ENCODE measurements at places on chromosomes 1 and 21. TPM values are rescaled to one million over a fixed set of nuclear protein-coding genes. Genes with fewer than 3 reads are reported as not detected.

The CRYBG2 gene
- 1.1 TPM for total RNA-seq

The SLC37A1 gene
- 23.0 TPM for total RNA-seq

The HPDL gene
- 39.8 TPM for total RNA-seq

The BRDT gene
- total RNA-seq, result not detected

The CTSE gene
- not detected for total RNA-seq

The PIGV gene
- 15.2 TPM for total RNA-seq

The DIO1 gene
- total RNA-seq, result not detected

The CFAP141 gene
- not detected for total RNA-seq

The TLR5 gene
- 0.09 TPM for total RNA-seq

DNA sequence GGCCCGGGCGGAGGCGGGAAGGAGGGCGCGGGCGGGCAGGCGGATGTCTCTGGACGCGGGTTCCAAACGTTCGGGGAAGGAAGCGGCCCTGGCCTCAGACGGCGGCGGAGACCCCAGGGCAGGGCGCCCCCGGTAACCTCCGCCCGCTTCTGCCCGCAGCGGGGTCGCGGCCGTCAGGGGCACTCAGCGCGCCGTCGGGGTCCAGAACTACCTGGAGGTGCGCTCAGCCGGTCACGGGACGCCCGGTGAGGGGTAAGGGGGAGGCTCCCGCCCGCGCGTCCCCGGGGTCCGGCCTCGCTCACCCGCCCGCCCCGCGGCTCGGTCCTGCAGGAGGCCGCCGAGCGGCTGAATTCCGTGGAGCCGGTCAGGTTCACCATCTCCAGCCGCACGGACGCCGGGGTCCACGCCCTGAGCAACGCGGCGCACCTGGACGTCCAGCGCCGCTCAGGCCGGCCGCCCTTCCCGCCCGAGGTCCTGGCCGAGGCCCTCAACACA, 406 bp downstream of the PUSL1 start:
- DNase-seq, result no peak

DNA sequence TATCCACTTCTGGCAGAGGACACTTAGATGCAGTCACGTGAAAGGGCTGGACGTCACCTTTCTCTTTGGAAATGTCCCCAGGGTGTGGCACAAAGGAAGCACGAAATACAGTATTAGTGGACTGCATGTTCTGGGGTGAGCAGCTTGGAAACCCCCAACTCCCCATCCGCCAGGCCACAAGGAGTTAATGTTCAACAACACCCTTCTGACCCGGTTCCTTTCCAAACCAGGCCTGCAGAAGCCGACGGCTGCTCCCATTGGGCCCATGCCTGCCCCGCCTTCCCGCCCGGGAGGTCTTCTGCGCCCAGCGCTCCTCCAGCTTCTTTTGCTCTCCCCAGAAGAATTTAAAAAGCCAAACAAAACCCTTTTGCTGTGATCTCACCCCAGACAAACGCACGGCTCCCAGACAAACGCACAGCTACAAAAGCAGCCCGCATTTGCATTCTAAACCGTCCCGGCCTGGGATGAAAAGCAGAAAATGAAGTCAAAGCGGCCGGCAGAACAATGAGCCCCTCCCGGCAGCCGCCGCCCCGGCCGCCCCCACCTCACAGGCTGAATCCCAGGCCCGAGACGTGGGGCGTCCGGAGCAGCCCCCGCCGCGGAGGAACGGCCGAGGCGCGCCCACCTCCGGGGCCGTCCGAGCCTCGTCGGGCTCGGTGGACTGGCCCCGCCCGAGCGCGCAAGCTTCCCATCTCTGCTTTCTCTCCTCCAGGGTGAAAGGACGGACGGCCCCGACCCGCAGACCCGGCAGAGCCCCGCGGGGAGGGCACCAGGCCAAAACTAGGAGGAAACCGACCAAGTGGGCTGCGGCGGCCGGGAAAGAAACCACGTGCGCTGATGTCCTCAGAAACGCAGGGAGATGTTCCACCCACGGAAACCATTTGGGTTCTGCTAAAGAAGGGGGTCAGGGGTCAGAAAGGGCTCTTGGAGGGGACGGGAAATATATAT, 101.9 kb downstream of the PLPP3 start:
- no peak for DNase-seq

GRCh38 chr1:227741166-227741870, 6.1 kb downstream of the SNAP47 start:
- DNase-seq, result no peak

DNA sequence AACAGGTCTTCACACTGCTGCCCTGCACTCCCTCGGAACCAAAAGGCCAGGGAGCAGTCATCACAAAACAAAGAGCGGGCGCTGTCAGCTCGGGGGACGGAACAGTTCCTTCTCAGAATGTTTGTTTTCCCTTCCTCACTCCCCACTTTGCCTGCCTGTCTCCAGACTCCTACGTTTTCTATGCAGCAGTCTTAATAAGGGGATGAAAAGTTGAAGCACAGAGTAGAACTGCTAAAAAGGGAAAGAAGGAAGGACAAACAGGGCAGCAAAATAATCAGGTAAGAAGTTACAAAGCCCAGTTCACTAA, 738 bp upstream of the GPR161 start:
- no peak for DNase-seq

DNA sequence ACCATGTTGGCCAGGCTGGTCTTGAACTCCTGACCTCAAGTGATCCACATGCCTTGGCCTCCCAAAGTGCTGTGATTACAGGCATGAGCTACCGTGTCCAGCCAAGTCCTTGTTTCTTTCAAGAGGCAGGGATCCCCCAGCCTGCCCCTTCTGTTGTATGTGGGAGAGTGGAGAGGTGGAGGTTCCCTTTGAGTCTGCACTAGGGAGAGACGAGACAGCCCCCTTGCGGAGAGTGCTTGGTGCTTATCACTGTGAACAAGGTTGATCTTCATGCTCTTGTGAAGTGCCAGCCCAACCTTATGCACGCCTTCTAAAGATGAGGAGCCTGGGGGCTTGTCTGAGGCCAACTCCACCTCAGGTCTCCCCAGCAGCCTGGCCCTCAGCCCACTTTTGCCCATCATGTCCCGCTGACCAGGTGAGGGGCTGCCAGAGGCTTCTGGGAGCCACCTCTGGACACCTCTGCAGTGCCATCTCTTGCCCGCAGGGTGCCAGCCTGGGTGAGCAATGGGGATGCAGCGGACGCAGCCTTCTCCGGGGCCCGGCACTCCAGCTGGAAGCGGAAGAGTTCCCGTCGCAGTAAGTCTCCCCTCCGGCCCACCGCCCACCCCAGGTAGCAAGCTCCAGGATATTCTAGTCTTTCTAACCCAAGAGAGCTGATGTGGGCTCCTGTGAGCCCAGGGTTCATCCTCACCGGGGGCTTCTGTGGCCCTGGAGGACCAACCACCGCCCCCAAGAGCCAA, 62.3 kb downstream of the ARHGEF10L start:
- DNase-seq, result no peak

GRCh38 chr21:33115631-33116510, 45.9 kb downstream of the OLIG1 start:
- no peak for DNase-seq

DNA sequence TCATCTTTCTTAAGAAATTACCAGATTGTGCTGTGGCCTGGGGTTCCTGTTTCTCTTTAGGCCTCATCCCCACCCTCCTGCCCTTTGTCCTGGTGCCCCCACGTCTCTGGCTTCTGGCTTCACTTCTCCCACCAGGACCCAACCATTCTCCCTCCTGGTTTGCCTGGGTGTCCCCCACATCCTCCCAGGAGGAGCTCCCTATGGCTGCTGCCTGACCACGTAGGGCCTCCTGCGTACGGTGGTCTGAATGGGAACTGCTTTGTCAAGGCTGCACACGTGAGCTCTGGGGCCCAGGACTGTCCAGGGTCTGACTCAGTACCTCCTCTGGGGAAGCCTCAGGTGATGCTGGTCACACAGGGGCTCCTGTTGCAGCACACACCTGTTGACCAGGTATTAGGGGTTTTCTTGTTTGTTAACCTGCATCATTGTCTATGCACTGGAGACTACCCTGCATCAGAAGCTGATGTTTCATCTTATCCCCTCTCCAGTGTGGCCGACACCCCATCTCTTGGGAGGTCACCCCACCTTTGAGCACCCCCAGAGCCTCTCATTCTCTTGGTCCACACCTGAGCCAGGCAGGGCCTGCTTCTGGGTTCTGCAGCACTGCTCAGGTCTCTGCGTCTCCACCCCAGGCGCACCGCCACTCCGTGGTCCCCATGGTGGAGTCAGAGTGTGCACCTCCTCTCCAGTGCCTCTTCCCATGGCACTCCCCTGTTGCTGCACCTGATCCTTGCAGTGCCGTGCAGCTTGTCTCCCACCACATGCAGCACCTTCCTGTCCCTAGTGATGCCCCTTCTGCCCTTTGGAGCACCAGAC, 65.8 kb downstream of the S100B start:
- DNase-seq, result no peak

GRCh38 chr1:243280571-243281129, 24.8 kb downstream of the SDCCAG8 start:
- no peak for DNase-seq

DNA sequence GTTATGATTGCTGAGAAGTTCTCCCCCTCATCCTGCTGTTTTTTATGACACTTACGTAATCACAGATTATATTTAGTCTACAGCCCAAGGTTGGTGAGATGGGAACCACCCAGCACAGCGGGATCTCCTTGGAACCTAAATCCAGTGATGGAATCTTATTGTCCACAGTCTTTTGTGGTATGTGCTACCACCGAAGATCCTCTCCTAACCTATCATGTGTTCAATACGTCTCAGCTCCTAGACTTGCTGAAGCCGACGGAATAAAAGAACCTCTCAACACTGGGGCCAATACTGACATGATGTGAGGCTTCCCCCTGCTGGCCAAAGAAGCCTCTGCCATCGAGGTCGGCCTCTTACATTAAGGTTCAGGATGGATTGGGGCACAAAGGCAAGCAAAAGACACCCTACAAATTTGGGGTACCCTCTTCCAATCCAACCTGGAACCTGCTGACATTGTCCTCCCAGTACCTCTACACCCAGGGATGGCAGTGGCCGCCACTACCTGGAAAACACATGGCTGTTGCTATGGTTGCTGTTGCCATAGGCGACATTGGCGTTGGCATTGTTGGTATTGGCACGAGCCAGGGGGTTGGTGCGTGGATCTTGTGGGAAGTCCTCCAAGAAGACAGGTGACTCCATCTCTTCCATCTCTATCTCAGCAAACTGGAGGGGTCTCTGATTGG, 19.4 kb upstream of the KIF21B start:
- peak; percentile 91 for DNase-seq

- DNase-seq, result no peak
Measured at GRCh38 chr1:231883382-231883781, 256.8 kb downstream of the DISC1 start.

DNA sequence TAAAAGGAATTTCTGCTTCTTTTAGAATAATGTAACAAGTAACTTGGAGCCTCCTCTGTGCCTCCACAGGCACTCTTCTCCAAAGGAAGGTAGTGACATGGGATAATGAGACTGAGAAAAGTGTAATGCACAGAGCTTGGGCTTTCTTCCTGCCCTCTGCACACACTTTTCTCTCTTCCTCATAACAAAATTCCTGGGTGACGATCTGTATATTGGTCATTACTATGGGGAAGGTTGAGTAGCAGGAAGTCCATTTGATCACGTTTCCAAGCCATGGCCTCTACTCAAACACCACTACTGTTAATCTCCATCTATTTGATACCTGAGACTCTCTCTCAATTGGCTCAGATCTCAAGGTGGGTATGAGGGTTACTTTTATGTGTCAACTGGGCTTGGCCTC, 113.9 kb downstream of the GRIK1 start:
- no peak for DNase-seq

DNA sequence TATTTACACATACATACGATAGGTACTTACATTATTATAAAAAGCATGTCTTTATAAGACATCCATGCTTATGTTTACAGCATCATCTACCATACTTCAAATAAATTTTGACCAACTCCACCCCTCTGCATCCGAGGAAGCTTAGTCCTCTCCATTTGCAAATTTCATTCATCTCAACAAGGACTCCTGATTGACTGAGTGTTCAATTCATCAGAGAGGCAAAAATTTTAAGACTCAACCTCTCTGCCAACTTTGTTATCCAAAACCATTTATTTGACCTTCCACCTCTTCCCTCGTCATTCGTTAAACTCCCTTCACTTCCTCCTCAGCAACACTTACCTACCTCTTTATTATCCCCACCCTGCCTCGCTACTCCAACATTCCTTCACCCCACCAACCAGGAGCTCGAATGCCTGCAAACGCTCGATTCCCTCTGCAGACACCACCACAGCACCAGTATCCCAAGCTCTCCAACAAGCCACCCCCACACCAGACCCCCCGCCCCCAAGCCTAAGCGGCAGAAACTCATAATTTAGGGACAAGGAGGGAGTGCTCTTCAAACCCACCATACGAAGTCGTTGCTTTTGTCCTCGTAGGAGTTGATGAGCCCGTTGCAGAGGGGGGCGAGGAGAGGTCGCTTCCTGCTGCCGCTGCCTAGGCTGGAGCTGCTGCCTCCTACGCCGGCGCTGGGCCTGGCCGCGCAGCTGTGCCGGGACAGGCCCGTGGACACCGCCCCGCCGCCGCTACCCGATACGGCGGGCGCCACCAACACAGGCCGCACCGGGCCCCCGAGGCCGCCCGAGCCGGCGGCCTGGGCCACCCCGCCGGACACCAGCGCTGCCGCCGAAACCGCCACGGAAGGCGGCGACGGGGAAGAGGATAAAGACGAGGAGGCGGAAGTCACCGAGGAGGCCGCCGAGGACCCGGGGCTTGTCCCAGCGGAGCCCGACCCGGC, 803 bp downstream of the COP1 start:
- DNase-seq, result no peak

DNA sequence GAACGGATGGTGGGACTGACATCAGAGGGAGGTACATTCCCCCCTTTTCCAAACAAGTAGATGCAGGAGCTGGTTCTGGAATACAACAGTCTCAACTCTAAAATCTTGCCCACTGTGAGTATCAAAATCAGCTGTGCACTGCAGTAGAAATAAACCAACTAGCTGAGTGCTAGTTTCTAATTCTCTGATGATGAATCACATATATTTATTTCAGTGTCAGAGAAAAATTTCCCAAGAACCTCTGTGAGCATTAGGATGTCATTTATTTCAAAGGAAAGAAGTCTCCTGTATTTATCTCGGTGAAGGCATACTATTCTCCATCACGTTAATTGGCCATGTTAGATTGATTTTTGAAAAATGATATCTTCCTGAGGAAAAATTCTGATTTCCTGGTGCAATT, 67.1 kb downstream of the LHX9 start:
- no peak for DNase-seq

DNA sequence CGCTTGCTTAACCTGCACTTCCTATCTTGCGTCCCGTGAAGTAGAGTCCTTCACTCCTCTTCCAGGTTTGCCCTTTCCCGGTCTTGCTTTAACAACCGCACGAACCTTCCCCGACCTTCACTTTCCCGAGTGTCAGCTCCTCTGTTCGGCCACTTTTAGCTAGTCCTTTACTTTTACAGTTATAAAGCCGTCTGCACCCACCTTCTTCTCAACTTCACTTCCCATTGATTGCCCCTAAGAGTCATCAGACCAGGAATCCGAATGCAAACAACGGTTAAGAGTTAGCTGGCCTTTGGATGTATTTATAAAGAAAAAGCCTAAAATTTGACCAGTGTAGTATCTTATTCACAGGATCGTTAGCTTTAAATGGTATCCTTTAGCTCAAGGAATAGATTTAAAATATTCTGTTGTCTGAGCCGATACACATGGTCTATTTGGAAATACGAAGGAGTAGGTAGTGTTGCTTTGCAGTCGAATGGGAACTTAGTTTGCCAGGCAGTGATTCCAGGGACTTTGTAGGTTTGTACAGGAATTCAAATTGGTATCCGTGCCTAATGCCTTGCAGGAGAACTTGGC, 1.4 kb downstream of the PPP2R5A start:
- no peak for DNase-seq
